Hematopoietic multipotent progenitor cell treated with erythropoietin and hydrocortisone succinate and interleukin-3 and kit ligand, for 15 days (in vitro differentiated cells): ENCODE measurements at places on chromosomes 11 and 22.

DNA sequence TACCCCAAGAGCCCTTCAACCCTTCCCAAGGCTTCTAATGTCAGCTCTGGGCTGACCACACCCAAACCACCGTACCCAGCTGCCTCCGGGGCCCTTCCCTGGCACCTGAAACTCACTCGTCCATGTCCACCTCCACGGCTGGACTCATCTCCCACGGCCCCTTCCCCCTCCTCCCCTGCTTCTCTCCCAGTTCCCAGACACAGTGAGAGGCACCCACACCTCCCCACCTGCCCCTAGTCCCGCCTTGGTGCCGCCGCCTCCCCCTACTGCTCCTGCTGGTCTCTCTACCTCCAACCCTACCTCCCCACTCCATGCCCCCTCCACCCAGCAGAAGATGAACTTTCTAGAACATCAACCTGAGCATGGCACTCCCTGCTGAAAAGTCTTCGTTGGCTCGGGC lies 39.5 kb downstream of the ELFN2 start:
- no peak for DNase-seq

- DNase-seq: no peak
These were observed 21.6 kb downstream of the NNMT start for GRCh38 chr11:114317787-114318137.

DNA sequence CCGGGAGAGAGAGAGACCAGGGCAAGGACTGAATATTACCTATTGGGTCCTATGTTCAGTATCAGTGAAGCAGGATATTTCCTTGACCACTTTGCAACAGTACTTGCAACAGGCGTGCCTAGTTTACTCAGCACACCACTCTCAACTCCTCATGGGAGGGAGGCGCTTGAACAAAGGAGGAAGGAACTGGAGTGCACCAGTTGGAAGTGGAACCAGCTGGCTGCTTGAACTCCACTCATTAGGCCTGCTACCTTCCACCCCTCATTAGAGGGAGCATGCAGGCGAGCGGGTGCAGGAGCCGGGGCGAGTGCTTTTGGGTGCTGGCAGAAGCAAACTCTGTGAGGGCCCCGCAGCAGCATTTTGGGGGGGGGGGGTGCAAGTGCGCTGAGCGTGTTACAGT lies 1369.6 kb upstream of the RAG2 start:
- no peak for DNase-seq

- DNase-seq: peak; percentile 75
These were observed 93.9 kb downstream of the TECTA start for GRCh38 chr11:121194731-121195596.

GRCh38 chr22:34490886-34491285 lies 570.6 kb upstream of the LARGE1 start:
- DNase-seq: no peak

GRCh38 chr11:18013790-18014507 lies 1.1 kb upstream of the SERGEF start:
- no peak for DNase-seq

DNA sequence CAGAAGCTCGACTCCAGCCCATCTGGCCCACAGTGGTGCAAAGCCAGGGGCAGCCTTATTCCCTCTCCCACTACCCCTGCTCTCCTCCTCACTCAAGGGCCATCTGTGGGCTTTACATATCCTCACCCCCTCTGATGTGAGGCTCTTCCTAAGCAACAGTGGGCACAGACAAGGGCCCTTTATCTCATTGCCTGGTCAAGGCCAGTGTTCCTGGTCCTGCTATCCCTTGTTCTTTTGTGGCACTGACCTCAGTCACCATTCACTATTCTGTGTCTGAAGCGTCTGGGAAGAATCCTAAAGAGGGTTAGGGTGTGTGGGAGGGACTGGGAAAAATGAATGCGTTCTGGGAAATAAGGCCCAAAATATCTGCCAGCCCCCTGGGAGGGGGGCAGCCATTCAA lies 7.3 kb downstream of the DNAL4 start:
- DNase-seq: no peak

DNA sequence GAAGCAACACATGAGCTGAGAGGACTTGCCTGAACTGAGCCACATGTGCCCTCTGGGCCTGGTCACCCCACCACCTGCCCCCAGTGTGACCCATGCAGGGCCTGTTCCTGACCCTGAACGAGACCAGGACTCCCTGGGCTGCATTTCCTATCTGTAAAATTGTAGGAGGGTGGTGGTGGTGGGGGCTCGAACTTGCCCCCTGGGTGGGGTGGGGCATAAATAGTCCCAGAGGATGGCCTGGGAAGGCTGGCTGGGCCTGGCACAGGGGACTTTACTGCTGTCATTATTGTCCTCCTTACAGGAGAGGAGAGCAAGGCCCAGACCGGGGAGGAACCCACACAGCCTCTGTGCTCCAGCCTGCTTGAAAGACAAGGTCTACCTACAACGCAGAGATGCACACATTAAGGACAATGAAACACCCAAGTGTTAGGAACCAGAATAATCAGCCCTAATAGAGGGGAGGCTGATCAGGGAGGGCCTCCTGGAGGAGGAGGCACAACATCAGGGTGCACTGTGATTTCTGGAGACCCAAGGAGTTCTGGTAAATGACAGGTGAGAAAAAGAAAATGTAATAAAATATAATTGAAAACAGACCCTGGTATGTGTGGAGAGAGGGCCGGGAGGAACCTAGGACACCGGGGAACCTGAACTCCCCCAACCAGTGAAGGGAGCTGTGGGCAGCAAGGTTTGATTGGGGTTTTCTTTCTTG lies 2.8 kb upstream of the AIFM3 start:
- no peak for DNase-seq

- no peak for DNase-seq
These were observed 66.4 kb downstream of the SMCO4 start for GRCh38 chr11:93476796-93477195.

DNA sequence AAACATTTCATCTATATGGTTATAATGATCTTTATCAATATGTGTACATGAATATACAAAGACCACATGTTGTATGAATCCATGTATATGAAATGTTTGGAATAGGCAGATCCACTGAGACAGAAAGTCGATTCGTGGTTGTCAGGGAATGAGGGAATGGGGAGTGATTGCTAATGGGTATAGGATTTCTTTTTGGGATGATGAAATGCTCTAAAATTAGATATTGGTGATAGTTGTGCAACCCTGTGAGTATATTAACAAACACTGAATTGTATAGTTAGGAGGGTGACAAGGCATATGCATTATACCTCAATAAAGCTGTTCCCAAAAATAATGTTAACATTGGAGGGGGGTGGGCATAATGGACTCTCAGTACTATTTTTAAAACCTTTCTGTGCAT lies 5.0 kb upstream of the PTPMT1 start:
- DNase-seq: no peak

DNA sequence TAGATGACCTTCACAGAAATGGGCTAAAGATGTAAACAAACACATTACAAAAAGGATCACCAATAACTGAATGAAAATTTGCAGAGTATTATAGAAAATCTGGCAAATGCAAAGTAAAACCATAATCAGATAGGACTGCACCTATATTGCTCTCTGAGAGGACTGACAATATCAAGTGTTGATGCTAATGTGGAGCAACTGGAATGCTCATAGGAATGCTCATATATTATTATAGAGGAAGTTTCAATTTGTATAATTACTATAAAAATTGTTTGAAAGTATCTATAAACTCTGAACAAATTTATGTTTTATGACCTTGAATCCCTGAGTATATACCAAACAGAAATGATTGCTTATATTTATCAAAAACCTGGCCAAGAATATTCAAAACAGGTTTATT lies 18.4 kb upstream of the TEAD1 start:
- DNase-seq: no peak

DNA sequence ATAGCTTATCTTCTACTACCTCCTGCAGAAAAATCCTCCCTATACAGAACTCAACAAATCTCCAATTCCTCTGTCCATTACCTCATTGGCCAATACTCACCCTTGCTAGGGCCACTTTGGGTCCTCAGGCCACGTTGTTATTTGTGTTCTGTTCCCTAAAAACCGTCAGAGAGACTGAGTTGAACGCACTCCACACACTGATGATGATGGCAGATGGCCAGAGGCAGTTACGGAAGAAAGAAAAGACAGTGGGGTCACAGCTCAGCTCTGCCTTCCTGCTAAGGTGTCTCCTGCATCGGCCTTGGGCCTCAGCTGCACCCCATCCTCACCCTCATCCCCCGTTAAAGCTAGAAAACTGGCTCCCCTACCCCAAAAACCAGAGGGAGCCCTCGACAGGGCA lies 66.2 kb downstream of the MICAL3 start:
- no peak for DNase-seq

GRCh38 chr11:62337303-62338181 lies at the start of gene ASRGL1:
Gene ASRGL1 (plus strand): TSS chr11:62337448. CDS start chr11:62337978, 530 bp downstream.
- DNase-seq: peak; percentile 64

DNA sequence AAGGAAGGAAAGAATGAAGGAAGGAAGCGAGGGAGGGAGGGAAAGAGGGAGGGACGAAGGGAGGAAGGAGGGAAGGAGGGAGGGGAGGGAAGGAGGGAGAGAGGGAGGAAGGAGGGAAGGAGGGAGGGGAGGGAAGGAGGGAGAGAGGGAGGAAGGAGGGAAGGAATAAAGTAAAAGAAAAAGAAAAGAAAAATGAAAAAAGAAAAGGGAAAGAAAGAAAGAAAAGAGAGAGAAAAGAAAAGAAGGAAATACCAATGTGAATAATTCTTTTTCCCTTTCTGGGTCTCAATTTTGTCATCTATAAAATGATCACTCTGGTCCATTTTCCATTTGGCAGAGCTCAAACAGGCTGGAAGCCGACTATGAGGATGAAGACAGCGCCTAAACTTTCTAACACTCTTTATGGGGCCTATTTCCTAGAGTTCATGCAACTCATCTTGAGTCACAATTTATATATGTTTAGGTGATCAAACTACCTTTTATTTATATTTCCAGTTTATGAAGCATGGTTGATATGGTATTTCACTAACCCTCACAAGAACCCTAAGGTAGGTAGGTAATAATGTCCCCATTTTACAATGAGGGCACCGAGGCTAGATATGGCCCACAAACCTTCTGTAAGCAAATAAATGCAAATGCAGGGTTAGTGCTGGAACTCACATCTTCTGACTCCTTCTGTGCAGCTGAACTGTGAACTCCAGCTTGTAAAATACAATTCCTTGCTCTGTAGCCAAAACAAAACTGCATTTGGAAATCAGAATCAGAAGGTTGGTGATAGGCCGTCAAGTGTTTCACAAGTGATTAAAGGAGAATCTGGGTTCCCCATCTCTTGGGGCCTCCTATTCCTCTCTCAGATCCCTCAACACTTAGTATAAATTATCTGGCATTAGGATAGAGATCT lies 434.3 kb downstream of the ETS1 start:
- no peak for DNase-seq

GRCh38 chr11:34332524-34332923 lies 25.3 kb downstream of the ABTB2 start:
- no peak for DNase-seq

- no peak for DNase-seq
These were observed 121.9 kb upstream of the HSD17B12 start for GRCh38 chr11:43558556-43559127.

GRCh38 chr11:8228231-8228630 lies 35.4 kb downstream of the LMO1 start:
- no peak for DNase-seq

GRCh38 chr11:60658409-60658808 lies 41.0 kb upstream of the MS4A8 start:
- no peak for DNase-seq

GRCh38 chr11:102920118-102920684 lies 35.3 kb downstream of the MMP13 start:
- no peak for DNase-seq

GRCh38 chr11:106917973-106918372 lies 100.3 kb downstream of the GUCY1A2 start:
- no peak for DNase-seq

GRCh38 chr22:21754523-21754922 lies 18.9 kb upstream of the YPEL1 start:
- DNase-seq: peak; percentile 75

GRCh38 chr11:120318906-120319305 lies 6.2 kb upstream of the TLCD5 start:
- no peak for DNase-seq

DNA sequence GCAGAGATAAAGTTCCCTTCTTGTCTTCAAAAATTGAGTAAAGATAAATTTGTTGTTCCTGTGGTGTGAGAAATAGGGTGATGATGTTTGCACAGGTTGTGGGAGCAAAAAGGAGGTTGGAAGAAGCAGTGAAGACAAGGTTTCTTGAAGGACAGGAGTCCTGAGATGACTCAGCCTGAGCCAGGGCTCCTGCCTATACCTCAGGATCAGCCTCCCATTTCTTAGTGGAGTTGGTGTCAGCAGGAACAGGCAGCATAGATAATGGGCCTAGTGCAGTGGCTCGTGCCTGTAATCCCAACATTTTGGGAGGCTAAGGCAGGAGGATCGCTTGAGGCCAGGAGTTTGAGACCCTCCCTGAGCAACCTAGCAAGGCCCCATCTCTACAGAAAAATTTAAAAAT lies 28.7 kb downstream of the EIF4G2 start:
- no peak for DNase-seq

- no peak for DNase-seq
These were observed 87.3 kb downstream of the CCDC73 start for GRCh38 chr11:32706985-32707741.

DNA sequence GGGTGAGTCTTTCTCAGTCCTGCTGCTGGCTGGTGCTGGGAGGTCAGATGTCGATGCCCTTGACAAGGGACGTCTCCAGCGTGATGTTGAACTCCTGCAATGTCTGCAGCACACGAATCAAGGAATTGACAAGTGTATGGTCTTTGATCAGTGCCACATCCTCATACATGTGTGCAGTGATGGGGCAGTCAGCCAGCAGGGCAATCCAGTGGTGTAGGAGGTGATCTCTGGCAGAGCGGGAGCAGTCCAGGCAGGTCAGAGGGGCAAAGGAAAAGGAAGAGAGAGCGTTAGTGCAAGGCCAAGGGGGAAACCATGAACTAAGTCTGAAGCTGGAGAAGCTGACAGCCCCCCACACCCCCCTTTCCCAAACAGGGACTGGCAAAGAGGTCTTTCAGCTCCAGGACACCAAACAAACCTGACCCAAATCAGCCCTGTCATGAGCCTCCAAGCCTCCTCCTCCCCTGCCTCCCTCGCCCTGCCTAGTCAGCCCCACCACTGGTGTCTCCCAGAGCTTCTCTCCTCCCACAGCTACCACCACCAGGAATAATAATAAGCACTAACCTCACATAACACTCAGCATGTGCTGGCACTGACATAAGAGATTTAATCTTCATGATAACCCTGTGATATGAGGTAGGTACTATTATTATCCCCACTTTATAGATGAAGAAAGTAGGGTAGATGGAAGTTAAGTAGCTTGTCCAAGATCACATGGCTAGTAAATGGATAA lies 48.4 kb upstream of the SCUBE2 start:
- no peak for DNase-seq
